ENCODE measurements at places on chromosomes 7 and 10.

DNA sequence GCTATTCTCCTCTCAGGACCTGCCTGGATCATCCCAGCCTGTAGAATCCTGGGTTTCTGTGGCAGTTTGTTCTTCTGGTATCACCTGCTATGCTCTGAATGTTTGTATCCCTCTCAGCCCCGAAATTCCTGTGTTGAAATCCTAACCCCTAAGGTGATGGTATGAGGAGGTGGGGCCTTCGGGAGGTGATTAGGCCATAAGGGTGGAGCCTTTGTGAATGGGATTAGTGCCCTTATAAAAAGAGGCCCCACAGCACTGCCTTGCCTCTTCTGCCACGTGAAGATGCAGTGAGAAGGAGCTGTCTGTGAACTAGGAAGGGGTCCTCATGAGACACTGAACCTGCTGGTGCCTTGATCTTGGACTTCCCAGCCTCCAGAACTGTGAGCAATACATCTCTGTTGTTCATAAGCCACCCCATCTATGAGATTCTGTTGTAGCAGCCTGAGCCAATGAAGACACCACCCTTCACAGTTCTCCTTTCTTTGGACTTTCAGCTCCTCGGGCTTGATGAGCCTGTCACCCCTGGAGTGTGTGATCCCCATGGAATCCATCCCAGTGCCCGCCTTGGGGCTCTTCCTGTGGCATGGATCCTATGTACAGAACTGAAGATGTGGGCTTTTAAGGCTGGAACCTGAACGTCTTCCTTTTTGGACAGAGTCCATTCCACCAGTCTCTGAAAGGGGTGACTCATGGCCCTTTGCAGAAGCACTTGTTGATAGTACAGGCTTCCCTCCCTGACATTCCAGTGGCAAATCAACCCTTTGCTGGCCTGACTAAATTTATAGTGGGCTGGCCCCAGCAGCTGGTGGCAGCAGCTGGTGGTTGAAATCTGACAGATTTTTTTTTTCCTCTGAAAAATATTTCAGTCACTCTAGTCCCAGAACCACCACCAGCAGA lies 138.0 kb downstream of the TACC2 start:
- no peak for DNase-seq

GRCh38 chr7:37732253-37732652 lies 48.7 kb downstream of the GPR141 start:
- DNase-seq, result no peak

DNA sequence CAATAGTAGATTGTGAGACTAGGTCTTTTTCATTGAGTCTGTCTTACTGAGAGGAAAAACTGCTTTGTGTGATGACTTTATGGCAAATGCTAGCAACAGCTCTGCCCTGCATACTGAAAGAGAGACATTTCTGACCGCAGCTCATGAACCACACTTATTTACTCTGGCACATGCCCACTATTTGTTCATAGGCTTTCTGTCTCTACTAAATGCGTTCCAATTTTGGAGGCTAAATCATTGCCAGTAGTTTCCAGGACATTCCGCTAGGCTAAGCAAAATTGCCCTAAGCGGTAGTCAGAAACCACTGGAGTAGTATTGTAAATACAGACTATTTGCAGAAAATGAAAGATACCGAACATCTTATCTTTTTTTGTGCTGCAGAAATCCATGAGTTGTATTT lies 55.6 kb upstream of the DLX6 start:
- DNase-seq, result no peak

GRCh38 chr10:97737770-97738265 lies 890 bp downstream of the ZFYVE27 start:
- no peak for DNase-seq

DNA sequence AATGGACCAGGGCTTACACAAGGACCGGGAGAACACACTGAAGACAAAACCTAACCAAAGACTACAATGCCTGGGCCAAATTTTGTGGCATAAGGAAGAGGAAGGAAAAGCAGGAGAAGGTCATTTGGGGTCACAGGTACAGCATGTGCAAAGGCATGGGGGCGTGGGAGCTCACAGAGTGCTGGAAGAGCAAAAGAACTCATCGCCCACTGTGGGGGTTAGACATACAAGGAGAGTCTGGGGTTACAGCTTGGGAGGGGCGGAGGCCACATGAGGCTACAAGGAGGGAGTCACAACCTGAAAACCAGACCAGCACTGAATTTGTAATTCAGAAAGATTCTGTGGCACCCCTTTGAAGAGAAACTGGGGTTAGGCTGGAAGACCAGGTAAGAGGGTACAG lies 9.7 kb downstream of the PUS7 start:
- DNase-seq, result no peak

DNA sequence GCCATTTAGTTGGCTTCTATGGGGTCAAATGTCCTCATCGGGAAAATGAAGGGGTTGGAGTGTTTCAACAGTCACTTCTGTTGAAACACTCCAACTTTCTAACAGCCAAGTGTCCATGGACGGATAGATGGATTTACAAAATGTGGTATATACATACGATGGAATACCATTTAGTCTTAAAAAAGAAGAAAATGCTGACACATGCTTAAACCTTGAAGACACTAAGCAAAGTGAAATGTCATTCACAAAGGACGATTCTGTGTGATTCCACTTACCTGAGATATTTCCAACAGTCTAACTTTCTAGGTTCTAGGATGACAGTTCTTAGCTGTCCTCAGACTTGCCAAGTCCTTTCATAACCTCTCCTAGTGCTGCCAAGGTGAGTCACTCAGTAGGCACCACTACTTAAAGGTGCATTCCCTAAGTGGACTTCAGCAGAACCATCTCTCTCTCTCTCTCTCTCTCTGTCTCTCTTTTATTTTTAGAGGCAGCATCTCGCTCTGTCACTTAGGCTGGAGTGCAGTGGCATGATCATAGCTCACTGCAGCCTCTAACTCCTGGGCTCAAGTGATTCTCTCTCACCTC lies 69.0 kb downstream of the DENND2A start:
- no peak for DNase-seq

DNA sequence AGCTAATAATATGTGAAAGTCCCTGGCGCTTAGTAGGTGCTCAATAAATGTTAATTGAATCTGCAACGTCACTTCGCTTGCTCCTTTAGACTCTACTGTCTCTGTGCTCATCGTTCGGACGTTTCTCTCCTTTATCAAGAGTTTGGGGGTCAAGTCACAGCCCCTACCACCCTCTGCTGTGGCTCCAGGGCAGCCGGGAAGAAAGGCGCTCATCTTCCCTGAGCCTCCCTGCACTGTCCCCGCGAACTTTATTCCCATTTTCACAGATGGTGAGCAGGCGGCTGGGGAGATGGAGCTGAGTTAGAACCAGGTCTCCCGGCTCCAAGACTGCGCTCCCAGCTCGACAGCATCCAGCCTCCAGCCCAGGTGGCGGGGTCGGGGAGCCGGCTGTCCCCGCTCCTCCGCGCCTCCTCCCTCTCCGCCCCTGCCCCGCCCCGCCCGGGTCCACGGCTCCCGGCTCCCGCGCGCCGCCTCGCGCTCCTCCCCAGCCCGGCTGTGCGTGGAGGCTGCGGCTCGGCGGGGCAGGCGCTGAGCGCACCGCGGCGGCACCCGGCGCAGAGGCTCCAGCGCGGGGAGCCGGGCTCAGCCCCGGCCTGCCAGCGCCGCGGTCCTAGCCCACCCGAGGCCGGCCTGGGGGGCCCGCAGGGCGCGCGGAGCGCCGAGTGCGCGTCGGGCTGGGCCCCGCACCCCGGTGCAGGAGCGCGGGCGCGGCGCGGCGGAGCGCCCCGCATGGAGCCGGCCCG lies at the start of gene CLEC2L:
TSS of gene CLEC2L (plus strand) at position 487 of the 743 bp plus-strand sequence. CDS start at position 730, 243 bp downstream.
- DNase-seq, result no peak

DNA sequence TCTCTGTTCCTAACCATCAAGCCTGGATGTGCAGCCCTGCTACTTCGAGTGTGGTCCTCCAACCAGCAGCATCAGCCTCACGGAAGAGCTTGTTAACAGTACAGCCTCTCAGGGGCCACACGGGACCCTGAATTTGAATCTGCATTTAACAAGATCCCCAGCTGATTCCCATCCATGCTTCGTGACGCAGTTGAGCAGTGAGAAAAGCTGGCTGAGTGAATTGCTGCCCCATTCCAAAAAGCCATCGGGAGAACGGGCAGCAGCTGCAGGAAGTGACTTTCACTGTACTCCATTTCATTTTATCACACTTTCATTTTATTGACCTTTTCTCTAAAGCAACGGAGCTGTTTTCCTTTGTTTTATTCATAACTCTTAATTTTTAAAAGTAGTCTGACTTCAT lies 22.5 kb downstream of the FAM171A1 start:
- DNase-seq, result no peak

- no peak for DNase-seq
These were observed 17.9 kb upstream of the ASZ1 start for GRCh38 chr7:117445206-117445605.

- DNase-seq, result no peak
These were observed 12.7 kb downstream of the FBXW4 start for GRCh38 chr10:101682172-101682825.

GRCh38 chr7:2520761-2521290 lies 1.3 kb downstream of the LFNG start:
- DNase-seq, result no peak

GRCh38 chr10:126375299-126375698 lies 13.0 kb downstream of the ADAM12 start:
- DNase-seq, result no peak
